ENCODE measurements at places on chromosomes 6 and 20. TPM values are rescaled to one million over a fixed set of nuclear protein-coding genes. Genes with fewer than 3 reads are reported as not detected.

The LY6G6D gene
- total RNA-seq, result not detected

The RUNX2 gene
- 1.9 TPM for total RNA-seq

The BMP6 gene
- total RNA-seq, result 1.1 TPM

The SLC22A2 gene
- total RNA-seq, result 3.9 TPM

The PACSIN1 gene
- total RNA-seq, result not detected

The OR12D3 gene
- not detected for total RNA-seq

The NRSN1 gene
- total RNA-seq, result not detected

The OR2B6 gene
- total RNA-seq, result not detected

The ANKRD66 gene
- total RNA-seq, result not detected

The BPIFB1 gene
- total RNA-seq, result not detected

The GTSF1L gene
- total RNA-seq, result not detected

The C6orf15 gene
- total RNA-seq, result not detected

The TDRD6 gene
- under 0.01 TPM for total RNA-seq

The RCAN2 gene
- total RNA-seq, result not detected

The CSNK2B gene
- 84.2 TPM for total RNA-seq

The ZSWIM1 gene
- 2.4 TPM for total RNA-seq

The MARCKS gene
- total RNA-seq, result 87.2 TPM

The ZBP1 gene
- not detected for total RNA-seq

The TCF15 gene
- not detected for total RNA-seq

The LTA gene
- total RNA-seq, result not detected

The LSM14B gene
- total RNA-seq, result 48.4 TPM

The COL20A1 gene
- total RNA-seq, result not detected

The SLC22A16 gene
- total RNA-seq, result not detected

The LKAAEAR1 gene
- total RNA-seq, result not detected

The LPA gene
- 0.24 TPM for total RNA-seq

The C20orf141 gene
- not detected for total RNA-seq

The PI3 gene
- 45.3 TPM for total RNA-seq

The BTN1A1 gene
- total RNA-seq, result not detected

The RAET1E gene
- 6.0 TPM for total RNA-seq

The SUMO4 gene
- under 0.01 TPM for total RNA-seq

The MOCS1 gene
- 2.3 TPM for total RNA-seq

The LGSN gene
- not detected for total RNA-seq

The C4B gene
- total RNA-seq, result 1.2 TPM

The ID1 gene
- 209 TPM for total RNA-seq

The PPDPF gene
- 77.1 TPM for total RNA-seq

The BCAS4 gene
- 11.1 TPM for total RNA-seq

The PCSK2 gene
- total RNA-seq, result not detected

The CDSN gene
- total RNA-seq, result not detected
